ENCODE measurements at places on chromosomes 3 and 15. TPM values are rescaled to one million over a fixed set of nuclear protein-coding genes. Genes with fewer than 3 reads are reported as not detected.

The RARRES1 gene
- polyA plus RNA-seq, result 11.2 TPM

The MYLK gene
- 133 TPM for polyA plus RNA-seq

The GHSR gene
- polyA plus RNA-seq, result not detected

The LIPC gene
- 21.8 TPM for polyA plus RNA-seq

The TNFAIP8L3 gene
- polyA plus RNA-seq, result 2.4 TPM

The STAC gene
- polyA plus RNA-seq, result 10.2 TPM

The CACNA2D2 gene
- polyA plus RNA-seq, result 15.4 TPM

The P2RY1 gene
- polyA plus RNA-seq, result 3.2 TPM

The PGBD4 gene
- polyA plus RNA-seq, result 2.2 TPM

The CADM2 gene
- polyA plus RNA-seq, result 0.53 TPM

Data from right renal pelvis (tissue), 4 donors.